ENCODE measurements at places on chromosomes 6 and 20. TPM values are rescaled to one million over a fixed set of nuclear protein-coding genes. Genes with fewer than 3 reads are reported as not detected.

The SLC32A1 gene
- not detected for total RNA-seq

The TMEM74B gene
- 3.9 TPM for total RNA-seq

The BNIP5 gene
- 0.05 TPM for total RNA-seq

The RAET1G gene
- 9.7 TPM for total RNA-seq

The TM9SF4 gene
- 37.5 TPM for total RNA-seq

The IP6K3 gene
- total RNA-seq = 1.6 TPM

The FLRT3 gene
- 1.9 TPM for total RNA-seq

The IRAK1BP1 gene
- total RNA-seq = 0.65 TPM

The COL21A1 gene
- 0.55 TPM for total RNA-seq

The ABHD16B gene
- not detected for total RNA-seq

The PTGIS gene
- total RNA-seq = not detected

The DCDC2 gene
- total RNA-seq = 3.7 TPM

The THEMIS gene
- total RNA-seq = not detected

The TRDN gene
- not detected for total RNA-seq

The TP53TG5 gene
- total RNA-seq = not detected

The TNF gene
- not detected for total RNA-seq

The CGA gene
- total RNA-seq = 0.24 TPM

The GSTA2 gene
- not detected for total RNA-seq

The PRR18 gene
- 0.15 TPM for total RNA-seq

The DDX43 gene
- not detected for total RNA-seq

The ZKSCAN8 gene
- 5.1 TPM for total RNA-seq

The KHDC3L gene
- total RNA-seq = not detected

The SIRPB2 gene
- not detected for total RNA-seq

The BMP2 gene
- 0.30 TPM for total RNA-seq

The VNN1 gene
- 0.15 TPM for total RNA-seq

The SLC17A2 gene
- total RNA-seq = not detected

The NKAPL gene
- not detected for total RNA-seq

The HLA-DOA gene
- not detected for total RNA-seq

The MLIP gene
- not detected for total RNA-seq

The NCOA3 gene
- total RNA-seq = 63.0 TPM

The KLHDC3 gene
- 27.9 TPM for total RNA-seq

The CST4 gene
- not detected for total RNA-seq

The PXT1 gene
- total RNA-seq = not detected

The GNRH2 gene
- total RNA-seq = 0.23 TPM

The DPPA5 gene
- total RNA-seq = not detected

The SLCO4A1 gene
- 12.2 TPM for total RNA-seq

The SUPT3H gene
- 4.0 TPM for total RNA-seq

The BMP6 gene
- 20.1 TPM for total RNA-seq
